ENCODE measurements at places on chromosomes 2 and 18. TPM values are rescaled to one million over a fixed set of nuclear protein-coding genes. Genes with fewer than 3 reads are reported as not detected.

- no peak for DNase-seq
These were observed 678.4 kb downstream of the ERBB4 start for GRCh38 chr2:211860224-211860623.

GRCh38 chr2:1614564-1614963 lies 129.8 kb downstream of the PXDN start:
- DNase-seq: no peak

GRCh38 chr2:200330351-200331060 lies 24.0 kb downstream of the SPATS2L start:
- no peak for DNase-seq

GRCh38 chr2:231686192-231687100 lies 21.9 kb upstream of the PTMA start:
- no peak for DNase-seq

- DNase-seq: no peak
These were observed 2.7 kb upstream of the ASAP2 start for GRCh38 chr2:9203876-9204275.

DNA sequence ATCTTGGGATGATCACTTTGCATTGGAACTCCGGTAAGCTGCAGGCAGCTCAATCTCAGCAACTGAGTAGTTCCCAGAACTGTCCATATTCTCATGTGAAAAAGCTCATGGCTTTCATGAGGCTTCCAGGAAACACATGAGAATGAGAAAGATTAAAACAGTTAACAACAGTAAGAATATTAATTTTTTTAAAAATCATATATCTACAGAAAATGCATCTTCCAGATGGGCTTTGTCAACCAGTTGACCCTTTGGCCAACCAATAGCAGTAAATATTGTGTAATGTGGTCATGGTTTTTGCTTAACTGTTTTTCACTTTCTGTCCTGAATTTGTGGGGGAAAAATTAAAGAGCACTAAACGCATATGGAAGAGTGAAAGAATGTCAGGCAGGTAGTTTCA lies 131.2 kb upstream of the CCDC195 start:
- no peak for DNase-seq

GRCh38 chr2:43135583-43135982 lies 90.8 kb downstream of the ZFP36L2 start:
- DNase-seq: no peak

DNA sequence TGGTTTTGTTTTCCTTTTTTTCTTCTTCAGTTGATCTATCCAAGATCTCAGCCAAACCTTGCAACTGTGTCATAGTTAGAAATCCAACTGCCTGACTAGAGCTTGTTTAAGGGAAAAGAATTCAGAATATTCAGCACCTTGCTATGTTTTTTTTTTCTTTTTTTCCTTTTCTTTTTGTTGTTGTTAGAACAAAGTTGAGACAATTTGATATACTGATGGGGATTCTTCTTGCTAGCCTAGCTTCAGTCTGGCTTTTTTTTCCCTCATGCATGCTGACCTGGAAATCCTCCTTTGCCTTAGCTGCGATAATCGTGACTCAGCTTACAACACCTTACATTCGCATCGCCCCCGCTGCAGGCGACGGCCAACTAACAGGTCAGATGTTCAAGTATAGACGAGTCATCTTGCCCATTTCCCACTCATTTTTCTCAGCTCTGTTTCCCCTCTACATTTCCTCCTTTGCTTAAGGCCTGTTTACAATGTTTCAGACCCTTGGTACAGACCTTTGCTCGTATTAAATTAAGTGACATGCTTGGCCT lies 487.2 kb upstream of the RAB12 start:
- DNase-seq: peak; percentile 3

DNA sequence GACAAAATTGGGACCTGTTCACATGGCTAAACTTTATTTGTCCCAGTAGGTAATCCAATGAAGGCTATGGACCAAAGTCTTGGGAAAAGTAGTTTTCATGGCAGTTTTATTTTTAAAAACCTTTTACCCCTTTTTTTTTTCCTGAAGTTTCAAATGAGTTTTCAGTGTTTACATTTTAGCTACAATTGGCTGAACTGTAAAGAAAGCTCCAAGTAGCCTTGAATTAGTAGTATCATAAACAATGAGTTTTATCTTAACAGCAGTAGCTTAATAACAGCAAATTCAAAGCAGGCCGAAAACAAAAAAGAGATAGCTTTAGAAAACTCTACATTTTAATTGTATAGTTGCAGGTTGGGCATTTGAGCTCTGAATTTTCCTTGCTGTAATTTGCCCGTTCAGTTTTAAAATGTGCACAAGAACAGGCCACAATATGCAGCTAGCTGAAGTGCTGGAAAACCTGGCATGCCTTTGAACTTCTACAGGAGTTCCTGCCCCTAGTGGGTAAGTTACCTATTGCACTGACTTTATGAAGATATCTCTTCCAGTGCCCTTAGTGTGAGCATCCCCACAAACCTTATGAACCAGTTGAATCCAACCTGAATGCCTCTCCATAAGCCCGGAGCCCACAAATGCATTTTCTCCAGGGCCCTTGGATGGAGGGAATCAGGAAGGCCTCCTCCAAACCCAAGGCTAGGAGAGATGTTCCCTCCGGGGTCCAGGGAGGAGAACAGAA lies 106.7 kb downstream of the XRCC5 start:
- no peak for DNase-seq

GRCh38 chr2:205347899-205348298 lies 334.4 kb upstream of the NRP2 start:
- no peak for DNase-seq

GRCh38 chr18:56721491-56721890 lies 70.3 kb downstream of the WDR7 start:
- DNase-seq: no peak

Gene ALPI
- not detected for total RNA-seq

Gene RGPD3
- 0.20 TPM for total RNA-seq

Gene BCS1L
- 57.8 TPM for total RNA-seq

Gene LDLRAD4
- total RNA-seq: 1.6 TPM

Gene PAX8
- 0.18 TPM for total RNA-seq

Gene FNDC4
- 47.0 TPM for total RNA-seq

Gene GAREM1
- 0.40 TPM for total RNA-seq

Gene TRABD2A
- total RNA-seq: 0.59 TPM

Gene MAP3K19
- total RNA-seq: not detected

Measured in pulmonary artery endothelial cell (primary cell).